ENCODE measurements at places on chromosomes 2 and 18. TPM values are rescaled to one million over a fixed set of nuclear protein-coding genes. Genes with fewer than 3 reads are reported as not detected.

GRCh38 chr2:241001413-241002274 is 3.2 kb downstream of the SNED1 start:
- DNase-seq, result peak; percentile 57
- H3K4me1 ChIP-seq, result peaks cover 20% of the 10 kb centered on the region
- no peak overlapping the region for H3K4me3 ChIP-seq
- no peak overlapping the region for H3K27ac ChIP-seq
- no peaks in the 10 kb centered on the region for H3K27me3 ChIP-seq
- no peaks in the 10 kb centered on the region for H3K36me3 ChIP-seq

The MC5R gene
- not detected for total RNA-seq

The GAL3ST2 gene
- total RNA-seq, result not detected

GRCh38 chr2:29322011-29322410 is 206.8 kb downstream of the CLIP4 start:
- H3K4me3 ChIP-seq, result no peak overlapping the region
- H3K27me3 ChIP-seq, result no peaks in the 10 kb centered on the region
- H3K36me3 ChIP-seq, result no peaks in the 10 kb centered on the region
- no peak for DNase-seq
- H3K4me1 ChIP-seq, result peaks cover 7% of the 10 kb centered on the region
- no peak overlapping the region for H3K27ac ChIP-seq

The ACKR3 gene
- total RNA-seq, result 17.6 TPM

The FBXO48 gene
- total RNA-seq, result 0.55 TPM

GRCh38 chr2:71905205-71905604 is 242.5 kb downstream of the CYP26B1 start:
- no peaks in the 10 kb centered on the region for H3K27me3 ChIP-seq
- H3K27ac ChIP-seq, result no peak overlapping the region
- no peak overlapping the region for H3K4me3 ChIP-seq

DNA sequence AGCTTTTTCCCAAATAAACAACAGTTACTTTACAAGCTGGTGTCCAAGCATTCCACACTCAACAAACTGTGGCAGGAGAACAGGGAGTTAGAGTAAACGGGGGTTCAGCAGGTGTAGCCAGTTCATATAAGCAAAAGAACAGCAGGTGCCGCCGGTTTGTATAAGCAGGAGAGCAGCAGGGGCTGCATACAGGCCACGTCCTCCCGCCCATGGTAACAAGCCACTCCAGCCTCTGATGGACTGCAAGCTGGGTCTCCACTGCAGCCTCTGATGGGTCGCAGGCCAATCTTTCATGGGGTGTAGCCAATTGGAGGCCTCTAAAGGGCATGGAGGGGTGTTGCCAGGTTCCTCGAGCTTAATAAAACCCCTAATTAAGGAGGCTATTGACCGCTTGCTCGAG is 189.3 kb downstream of the ANKRD30B start:
- H3K27ac ChIP-seq, result no peak overlapping the region
- no peaks in the 10 kb centered on the region for H3K36me3 ChIP-seq
- no peaks in the 10 kb centered on the region for H3K27me3 ChIP-seq
- no peak for DNase-seq
- H3K4me1 ChIP-seq, result no peaks in the 10 kb centered on the region
- no peak overlapping the region for H3K4me3 ChIP-seq

The FKBP1B gene
- total RNA-seq, result 3.5 TPM

The SCTR gene
- total RNA-seq, result not detected

- no peaks in the 10 kb centered on the region for H3K27me3 ChIP-seq
- H3K4me3 ChIP-seq, result no peak overlapping the region
- peak; percentile 57 for DNase-seq
- no peaks in the 10 kb centered on the region for H3K36me3 ChIP-seq
These were observed 69.9 kb upstream of the OTOS start for GRCh38 chr2:240210198-240210965.

GRCh38 chr18:23902396-23902795 is 112.2 kb upstream of the TTC39C start:
- H3K4me3 ChIP-seq, result no peak overlapping the region
- H3K27ac ChIP-seq, result no peak overlapping the region
- H3K4me1 ChIP-seq, result no peaks in the 10 kb centered on the region
- no peaks in the 10 kb centered on the region for H3K27me3 ChIP-seq
- no peaks in the 10 kb centered on the region for H3K36me3 ChIP-seq

DNA sequence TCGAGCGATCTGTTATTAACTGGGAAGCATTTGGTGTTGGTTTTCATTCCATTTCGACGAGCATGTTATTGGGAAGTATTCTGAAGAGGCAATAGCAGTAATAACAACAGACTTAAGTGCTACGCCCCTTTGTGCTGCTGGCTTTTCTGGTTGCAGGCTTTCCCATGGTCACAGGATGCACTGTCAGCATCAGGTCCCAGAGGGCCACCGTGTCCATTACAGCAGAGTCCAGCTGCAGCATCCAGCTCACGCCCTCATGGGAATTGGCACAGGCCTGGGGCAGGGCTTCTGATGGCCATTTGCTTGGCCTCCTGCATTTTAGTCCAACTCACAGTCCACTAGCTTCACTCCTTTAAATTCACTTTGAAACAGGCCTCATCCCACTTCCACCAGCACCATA is 44.4 kb downstream of the BCL2L11 start:
- no peak for DNase-seq
- no peaks in the 10 kb centered on the region for H3K27me3 ChIP-seq
- H3K27ac ChIP-seq, result no peak overlapping the region
- H3K4me3 ChIP-seq, result no peak overlapping the region
- H3K4me1 ChIP-seq, result no peaks in the 10 kb centered on the region

DNA sequence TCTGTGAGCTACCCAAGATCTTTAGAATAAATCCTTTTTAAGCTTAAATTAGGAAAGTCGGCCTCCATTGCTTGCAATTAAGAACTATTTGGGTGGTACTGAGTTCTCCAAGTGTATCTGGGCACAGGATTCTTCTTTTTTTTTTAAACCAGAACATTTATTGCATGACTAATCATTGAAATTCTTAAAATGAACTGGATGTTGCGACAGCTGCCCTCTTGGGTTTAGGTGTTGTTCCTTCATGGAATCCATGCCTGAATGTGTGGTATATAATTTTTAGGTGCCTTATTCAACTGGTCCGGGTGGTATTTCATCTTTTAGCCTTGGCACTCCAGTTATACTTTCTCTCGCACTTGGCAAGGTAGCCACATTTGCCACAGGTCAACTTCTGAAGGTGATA is 14.5 kb upstream of the KCNK3 start:
- H3K36me3 ChIP-seq, result no peaks in the 10 kb centered on the region
- peaks cover 2% of the 10 kb centered on the region for H3K4me1 ChIP-seq
- no peak overlapping the region for H3K27ac ChIP-seq
- no peak overlapping the region for H3K4me3 ChIP-seq

DNA sequence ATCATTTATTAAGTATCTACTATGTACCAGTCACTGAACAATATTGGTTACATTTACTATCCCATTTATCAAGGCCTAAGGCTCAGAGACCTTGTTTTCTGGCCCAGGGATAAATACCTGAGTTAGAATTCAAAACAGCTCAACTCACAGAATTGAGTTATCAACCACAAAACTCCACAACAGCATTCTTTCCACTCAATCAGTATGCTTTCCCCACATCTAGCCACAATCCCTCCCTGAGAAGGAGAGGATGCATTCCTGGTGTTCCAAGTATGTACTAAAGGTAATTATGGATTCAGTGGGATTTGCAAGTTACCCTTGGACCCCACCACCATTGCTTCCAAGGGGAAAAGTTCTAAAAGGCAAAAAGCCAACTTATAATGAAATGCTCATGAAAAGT is 104.2 kb upstream of the PID1 start:
- DNase-seq, result no peak
- no peaks in the 10 kb centered on the region for H3K27me3 ChIP-seq
- no peak overlapping the region for H3K27ac ChIP-seq
- no peaks in the 10 kb centered on the region for H3K36me3 ChIP-seq
- no peak overlapping the region for H3K4me3 ChIP-seq

- no peak for DNase-seq
- H3K4me1 ChIP-seq, result peaks cover 27% of the 10 kb centered on the region
- H3K4me3 ChIP-seq, result no peak overlapping the region
- H3K36me3 ChIP-seq, result peaks cover 55% of the 10 kb centered on the region
These were observed 75.7 kb upstream of the TFCP2L1 start for GRCh38 chr2:121360566-121361300.

DNA sequence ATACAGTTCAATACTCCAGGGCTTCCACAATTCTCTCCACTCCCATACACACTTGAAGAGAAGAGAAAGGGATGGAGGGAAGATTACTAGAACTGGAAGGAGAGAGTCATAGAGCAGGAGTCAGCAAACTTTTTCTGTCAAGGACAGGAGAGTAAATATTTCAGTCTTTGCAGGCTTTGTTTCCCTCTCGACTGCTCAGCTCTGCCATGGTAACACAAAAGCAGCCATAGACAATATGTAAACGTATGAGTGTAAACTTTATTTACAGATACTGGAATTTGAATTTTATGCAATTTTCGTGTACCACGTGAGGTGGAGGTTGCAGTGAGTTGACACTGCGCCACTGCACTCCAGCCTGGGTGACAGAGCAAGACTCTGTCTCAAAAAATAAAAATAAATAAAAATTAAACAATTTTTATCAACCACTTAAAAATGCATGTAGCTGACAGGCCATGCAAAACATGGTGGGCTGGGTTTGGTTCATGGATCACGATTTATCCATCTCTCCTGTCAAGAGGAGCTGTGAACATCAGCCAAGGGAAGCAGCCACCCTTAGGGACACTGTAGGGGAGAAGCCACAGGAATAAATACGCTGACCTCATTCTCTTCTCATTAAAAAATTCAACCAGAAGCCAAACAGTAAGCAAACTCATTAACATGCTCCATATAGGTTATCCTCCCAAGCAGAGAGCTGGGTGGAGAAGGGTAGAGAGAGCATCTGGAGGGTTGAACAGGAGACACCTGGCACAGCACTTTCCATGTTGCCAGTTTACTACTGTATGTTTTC is 266.4 kb upstream of the FN1 start:
- no peak overlapping the region for H3K4me3 ChIP-seq
- no peaks in the 10 kb centered on the region for H3K27me3 ChIP-seq
- H3K36me3 ChIP-seq, result no peaks in the 10 kb centered on the region
- DNase-seq, result no peak

DNA sequence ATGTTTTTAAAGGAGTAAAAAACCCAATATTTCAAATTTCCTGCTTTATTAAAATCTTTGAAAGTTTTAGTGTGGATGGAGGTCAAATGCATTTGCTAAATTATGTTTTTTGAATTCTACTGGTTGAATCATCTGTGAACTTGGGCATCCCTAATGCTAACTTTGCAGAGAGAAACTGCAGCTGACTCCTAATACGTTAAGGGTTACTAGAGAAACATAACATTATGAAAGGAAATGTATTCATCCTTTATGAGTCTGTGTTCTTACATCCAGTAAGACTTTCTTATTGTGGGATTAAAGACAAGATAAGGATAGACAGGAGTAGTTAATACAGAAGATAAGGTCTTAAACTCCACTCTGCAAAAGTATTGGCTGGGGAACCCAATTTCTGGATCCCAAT is 140.6 kb downstream of the FAM124B start:
- DNase-seq, result no peak
- no peaks in the 10 kb centered on the region for H3K36me3 ChIP-seq
- no peak overlapping the region for H3K4me3 ChIP-seq
- H3K4me1 ChIP-seq, result no peaks in the 10 kb centered on the region
- no peak overlapping the region for H3K27ac ChIP-seq

The SLC4A3 gene
- total RNA-seq, result 0.99 TPM

GRCh38 chr2:24272161-24272802 is 88.1 kb downstream of the ITSN2 start:
- peaks cover 12% of the 10 kb centered on the region for H3K4me1 ChIP-seq
- no peak overlapping the region for H3K27ac ChIP-seq
- no peak overlapping the region for H3K4me3 ChIP-seq
- H3K27me3 ChIP-seq, result no peaks in the 10 kb centered on the region

DNA sequence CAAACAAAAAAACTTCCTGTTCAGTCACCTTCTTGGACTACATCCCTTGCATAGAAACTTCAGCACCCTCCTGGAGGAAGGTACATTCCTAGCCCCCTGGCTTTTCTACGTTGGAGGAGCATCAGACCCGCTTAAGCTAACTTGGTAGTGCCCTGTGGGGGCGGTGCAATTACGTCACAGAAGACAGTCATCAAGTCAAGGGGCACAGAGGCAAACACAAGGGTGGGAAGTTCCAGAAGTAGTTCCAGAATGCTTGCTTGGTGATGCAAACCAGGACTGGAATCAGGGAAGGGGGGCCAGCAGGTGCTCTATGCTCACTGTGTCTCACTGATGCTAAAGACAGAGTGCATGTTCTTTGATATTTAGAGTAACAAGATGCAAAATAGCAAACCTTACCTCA is 15.2 kb upstream of the AGFG1 start:
- H3K4me1 ChIP-seq, result no peaks in the 10 kb centered on the region
- H3K27ac ChIP-seq, result no peak overlapping the region
- no peak for DNase-seq
- H3K27me3 ChIP-seq, result no peaks in the 10 kb centered on the region
- no peaks in the 10 kb centered on the region for H3K36me3 ChIP-seq
- no peak overlapping the region for H3K4me3 ChIP-seq

DNA sequence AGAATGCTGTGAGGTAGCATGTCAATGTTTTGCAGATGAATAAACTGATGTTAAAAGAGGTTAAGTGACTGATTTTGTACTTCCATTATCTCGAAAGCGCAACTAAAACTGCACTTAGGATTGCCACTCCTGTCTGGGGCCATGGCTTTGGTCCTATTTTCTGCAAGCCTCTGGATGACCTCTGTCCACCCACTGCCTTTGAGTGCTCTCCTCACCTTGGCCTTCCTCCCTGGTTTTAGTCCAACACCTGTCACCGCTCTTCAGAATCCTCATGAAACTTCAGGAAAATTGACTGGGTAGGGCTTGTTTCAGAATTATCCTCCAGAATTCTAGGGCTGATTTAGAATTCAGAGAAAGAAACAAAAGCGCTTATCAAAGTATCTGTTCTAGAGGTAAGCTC is 51.1 kb upstream of the HNMT start:
- H3K36me3 ChIP-seq, result no peaks in the 10 kb centered on the region
- H3K4me1 ChIP-seq, result no peaks in the 10 kb centered on the region
- H3K27ac ChIP-seq, result no peak overlapping the region
- no peak for DNase-seq
- H3K4me3 ChIP-seq, result no peak overlapping the region

DNA sequence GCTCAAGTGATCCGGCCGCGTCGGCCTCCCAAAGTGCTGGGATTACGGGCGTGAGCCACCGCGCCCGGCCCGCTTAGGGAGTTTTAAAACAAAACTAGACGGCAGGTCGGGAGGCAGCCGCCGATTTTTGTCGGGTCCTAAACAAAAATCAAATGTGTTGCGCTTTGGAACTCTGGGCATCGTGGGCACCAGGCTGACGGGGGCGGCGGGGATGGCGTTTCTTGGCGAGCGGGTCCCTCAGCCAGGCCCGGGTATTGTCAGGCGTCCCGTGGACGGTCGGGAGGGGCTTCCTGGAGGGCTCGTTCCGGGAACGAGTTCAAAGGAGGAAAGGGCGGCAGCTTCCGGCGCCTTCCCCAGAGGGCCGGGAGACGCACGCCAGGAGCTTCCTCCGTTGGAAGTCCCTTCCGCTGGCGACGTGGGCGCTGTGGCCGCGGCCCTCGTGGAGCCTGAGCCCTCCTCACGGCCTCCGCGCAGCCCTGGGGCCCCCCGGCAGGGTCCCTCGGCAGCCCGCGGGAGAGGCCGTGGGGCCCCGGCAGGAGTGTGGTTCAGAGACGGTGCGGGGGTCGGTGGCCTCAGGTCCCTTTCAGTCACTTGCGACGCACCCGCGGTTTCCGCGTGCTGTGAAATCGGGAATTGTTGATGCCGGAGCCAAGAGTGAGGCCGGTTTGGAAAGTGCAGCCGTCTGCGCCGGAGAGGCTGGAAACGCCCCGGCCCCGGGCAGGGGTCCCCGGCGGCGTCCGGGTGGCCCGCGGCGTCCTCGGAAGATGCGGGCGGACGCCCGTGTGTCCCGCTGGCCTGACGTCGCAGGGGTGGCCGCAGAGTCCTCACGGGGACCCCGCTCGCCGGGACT is 59.3 kb downstream of the EMILIN2 start:
- H3K4me3 ChIP-seq, result peak overlapping the region; percentile 34
- H3K27ac ChIP-seq, result peak overlapping the region; percentile 55
- no peaks in the 10 kb centered on the region for H3K36me3 ChIP-seq
- H3K27me3 ChIP-seq, result peaks cover 21% of the 10 kb centered on the region
- H3K4me1 ChIP-seq, result peaks cover 32% of the 10 kb centered on the region
- peak; percentile 85 for DNase-seq

Data from sigmoid colon (tissue), 7 donors.